ENCODE measurements at places on chromosomes 2 and 18.

DNA sequence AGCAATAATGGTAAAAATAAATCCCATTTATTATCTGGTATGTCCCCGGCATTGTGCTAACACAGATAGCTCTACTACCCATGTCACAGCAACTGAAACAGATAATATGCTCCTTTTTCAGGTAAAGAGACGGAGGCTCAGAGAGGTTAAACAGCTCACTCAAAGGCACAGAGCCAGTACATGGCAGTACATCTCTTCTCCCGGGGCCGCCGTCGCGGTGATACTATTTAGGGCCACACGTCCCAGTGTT is 693 bp upstream of the PDK1 start:
- no peak for DNase-seq

DNA sequence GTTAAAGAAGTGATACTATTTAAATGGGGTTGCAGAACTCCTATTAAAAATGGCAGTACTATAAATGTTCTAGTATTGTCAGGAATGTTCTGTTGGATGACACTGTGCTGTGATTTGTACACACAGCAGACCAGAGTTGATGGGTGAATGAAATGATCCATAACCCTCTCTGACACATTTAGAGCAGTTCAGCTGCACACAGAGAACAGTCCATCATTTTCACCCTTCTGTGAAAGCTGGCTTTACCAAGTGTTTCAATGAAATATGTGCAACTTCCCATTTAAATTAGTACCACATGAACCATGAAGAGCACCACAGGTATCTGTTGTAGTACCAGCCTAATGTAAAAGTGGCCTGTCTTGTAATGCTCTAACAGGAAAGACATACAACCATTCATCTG is 981.4 kb downstream of the TMEM182 start:
- no peak for DNase-seq

GRCh38 chr2:96502891-96503636 is 2.1 kb downstream of the NEURL3 start:
- DNase-seq: no peak

- no peak for DNase-seq
Observed at GRCh38 chr2:85935746-85936208, 47.0 kb upstream of the ST3GAL5 start.

DNA sequence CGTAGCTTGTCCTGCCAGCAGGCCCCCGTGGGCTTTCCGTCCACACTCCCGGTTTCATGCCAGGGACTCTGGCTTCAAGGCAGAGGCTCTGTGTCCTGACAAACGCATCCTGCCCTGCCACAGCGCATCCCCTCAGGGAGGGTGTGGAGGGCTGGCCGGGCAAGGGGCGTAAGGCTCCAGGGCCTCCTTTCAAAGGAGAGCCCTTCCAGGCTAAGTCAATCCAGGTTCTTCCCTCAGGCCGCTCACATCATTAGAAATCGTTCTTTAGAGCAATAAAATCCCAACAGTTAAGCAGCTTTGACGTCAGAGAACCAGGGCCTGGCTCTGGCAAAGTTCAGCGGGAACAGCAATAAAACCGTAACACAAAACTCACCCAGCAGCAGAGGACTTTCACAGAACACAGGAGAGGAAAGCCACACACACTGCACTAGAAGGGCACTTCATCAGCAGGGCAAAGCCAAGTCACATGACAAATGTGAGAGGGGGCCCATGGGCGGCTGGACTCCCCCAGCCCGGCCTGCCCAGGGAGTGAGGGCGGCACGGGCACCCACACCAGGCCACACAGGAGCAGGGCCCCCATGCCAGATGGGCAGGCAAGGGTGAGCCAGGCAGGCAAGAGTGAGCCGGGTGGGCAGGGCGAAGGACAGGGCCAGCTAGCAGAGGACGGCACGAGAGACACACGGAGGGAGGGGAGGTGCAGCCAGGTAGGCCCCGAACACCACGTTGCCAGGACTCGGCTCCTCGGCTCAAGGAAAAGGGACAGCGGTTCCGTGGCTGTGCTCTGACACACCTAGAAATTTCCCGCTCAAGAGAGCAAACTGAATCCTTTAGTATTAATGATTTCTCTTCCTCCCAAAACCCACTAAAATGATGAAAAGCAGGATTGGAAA is 52.0 kb downstream of the HDAC4 start:
- no peak for DNase-seq

- no peak for DNase-seq
Observed at GRCh38 chr2:170846314-170846713, 29.6 kb downstream of the GAD1 start.

DNA sequence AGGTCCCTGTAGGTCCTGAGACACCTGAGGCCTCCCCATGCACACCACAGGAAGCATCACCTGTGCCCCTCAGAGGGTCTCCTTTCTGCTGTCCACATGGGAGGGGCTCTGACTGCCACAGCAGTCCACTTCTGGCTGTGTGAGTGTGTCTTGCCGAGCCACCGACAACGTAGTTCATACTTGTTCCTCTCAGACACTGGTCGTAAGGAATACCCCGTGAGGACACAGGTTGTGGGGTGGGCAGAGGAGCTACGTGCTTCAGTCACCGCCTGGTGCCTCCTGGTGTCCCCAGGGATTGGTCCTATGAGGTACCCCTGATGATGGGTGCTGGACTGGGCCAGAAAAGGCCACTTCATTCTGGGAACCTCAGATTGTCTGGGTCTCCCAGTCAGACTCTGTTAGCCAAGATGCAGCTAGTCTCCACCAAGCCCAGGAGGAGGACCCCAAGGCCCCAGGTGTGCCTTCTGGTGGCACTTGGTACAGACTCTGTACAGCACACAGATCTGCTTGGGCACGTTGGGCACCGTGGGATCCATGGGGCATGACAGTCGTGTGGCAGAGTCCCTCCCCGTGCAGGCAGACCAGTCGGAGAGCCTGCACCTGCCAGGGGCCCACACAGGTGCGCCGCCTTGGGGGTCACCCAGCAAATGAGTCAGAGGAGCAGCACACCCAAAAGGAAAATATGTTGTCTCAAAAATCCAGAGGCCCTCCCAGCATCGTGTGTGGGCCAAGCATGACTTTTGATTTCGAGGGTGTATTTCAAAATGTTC is 2.5 kb downstream of the ARHGEF4 start:
- DNase-seq: no peak

GRCh38 chr18:9771261-9771976 is 63.3 kb downstream of the RAB31 start:
- peak; percentile 8 for DNase-seq

DNA sequence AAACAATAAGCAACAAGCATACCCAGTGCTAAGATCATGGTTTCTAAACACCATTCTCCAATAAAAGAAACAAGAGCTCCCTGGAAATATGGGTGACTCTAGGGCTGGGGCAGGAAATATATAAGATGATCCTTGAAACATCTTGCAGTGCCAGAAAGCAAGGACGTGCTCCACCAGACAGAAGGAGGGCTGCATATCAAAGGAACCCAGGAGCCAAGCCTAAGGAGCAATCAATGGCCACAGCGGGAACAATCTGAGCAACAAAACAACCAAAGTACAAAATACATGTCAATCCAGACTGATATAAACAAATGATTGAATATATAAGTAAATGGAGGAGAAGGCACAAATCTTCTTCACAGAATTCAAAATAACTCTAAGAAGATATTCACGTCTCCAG is 10.1 kb downstream of the SPIRE1 start:
- DNase-seq: no peak

- DNase-seq: no peak
Observed at GRCh38 chr18:8326763-8327394, 282.4 kb upstream of the RAB12 start.

- no peak for DNase-seq
Observed at GRCh38 chr2:140747090-140747489, 1383.7 kb downstream of the LRP1B start.

GRCh38 chr2:205471776-205472175 is 210.5 kb upstream of the NRP2 start:
- no peak for DNase-seq

DNA sequence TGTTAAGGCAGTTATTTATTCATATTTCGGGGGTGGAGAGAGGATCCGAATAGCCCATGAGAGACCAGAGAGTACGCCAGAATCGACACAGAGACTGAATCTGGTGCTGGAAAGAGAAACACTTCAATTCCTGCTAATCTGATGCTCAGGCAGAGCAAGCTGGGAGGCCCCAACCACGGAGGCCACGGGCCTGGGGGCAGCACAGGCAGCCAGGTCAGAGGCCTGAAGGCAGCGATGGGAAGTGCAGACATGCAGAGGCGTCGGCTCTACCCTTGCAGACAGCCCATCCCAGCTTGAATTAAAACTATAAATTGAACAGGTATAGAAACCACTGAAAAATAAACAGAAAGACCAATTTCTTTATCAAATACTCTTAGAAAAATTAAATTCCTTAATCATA is 50.6 kb downstream of the PXDN start:
- no peak for DNase-seq

- DNase-seq: no peak
Observed at GRCh38 chr2:185757356-185757755, 18.8 kb downstream of the FSIP2 start.

DNA sequence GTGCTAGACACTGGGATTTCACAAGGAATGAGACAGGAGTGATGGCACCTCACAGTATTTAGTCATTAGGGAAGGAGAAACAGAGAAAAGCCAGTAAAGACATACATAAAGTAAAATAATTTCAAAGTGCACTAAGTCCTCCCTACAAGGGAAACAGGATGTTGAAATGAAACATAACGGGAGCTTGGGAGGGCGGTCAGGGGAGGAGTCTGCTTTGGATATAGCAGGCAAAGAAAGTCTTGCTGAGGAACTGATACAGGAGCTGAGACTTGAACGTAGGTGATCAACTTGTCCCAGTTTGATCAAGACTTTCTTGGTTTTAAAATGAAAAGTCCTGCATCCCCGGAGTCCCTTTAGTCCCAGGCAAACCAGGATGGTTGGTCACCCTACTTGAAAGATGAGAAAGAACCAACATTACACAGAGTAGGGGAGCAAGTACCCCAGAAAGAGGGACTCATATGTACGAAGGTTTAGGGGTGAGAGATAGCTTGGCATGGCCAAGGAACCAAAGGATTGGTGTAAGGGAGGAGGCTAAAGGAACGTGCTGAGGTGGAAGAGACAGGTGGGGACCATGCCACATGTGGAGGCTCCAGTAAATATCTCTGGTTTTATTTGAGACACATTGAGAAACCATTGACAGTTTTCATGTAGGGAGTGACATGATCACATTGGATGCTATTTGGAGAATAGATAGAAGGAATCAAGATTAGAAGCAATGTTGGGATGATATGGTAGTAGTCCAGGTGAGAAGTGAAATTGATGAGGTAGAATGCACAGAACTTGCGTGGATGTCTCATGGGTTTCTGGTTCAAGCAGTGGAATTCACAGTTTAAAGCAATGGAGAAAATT is 28.4 kb downstream of the FBXO48 start:
- DNase-seq: no peak

- no peak for DNase-seq
Observed at GRCh38 chr18:71374294-71375000, 1085.6 kb downstream of the SOCS6 start.

DNA sequence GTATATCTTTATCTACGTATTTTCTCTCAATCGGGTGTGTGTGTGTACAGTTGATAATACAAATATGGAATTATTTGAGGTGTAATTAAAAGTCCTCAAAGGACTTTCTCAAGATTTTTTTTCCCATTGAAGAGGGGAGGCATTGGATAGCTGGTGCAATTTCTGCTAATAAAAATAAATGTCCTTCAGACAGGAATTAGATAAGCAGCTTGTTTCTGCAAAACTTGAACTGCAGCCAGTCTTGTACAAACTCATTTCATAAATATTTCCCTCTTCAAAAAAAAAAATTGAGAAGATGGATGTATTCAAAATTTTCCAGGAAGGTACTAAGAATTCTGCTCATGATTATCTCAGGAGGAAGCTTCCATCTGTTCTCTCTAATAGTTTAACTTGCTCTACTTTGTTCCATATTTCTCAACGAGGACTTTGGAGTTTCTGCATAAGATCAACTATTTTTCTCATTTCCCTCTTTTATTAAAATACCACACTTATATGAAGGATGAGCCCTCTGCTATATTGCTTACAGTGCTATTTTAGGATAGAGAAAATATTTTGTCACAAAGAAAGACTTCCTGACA is 33.0 kb upstream of the GLS start:
- DNase-seq: no peak

DNA sequence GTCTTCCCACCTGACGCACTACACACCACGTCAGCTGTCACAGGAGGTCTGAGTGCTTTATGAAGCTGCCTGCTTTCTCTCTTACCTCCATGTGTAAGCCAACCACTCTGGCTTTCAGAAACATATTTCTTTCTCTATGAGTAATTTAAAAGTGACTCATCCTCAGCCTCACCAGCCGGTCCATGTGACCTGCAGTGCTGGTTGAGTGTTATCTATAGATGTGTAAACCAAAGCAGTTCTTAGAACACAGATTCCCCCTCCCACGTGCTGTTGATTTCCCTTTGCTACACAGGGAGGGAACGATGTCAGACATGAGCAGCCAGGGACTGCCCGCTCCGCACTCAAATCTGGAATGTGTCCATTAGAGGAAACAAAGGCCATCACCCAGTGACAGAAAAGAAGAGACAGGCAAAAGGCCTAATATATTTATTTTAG is 157.8 kb downstream of the BCL2 start:
- DNase-seq: peak; percentile 71

DNA sequence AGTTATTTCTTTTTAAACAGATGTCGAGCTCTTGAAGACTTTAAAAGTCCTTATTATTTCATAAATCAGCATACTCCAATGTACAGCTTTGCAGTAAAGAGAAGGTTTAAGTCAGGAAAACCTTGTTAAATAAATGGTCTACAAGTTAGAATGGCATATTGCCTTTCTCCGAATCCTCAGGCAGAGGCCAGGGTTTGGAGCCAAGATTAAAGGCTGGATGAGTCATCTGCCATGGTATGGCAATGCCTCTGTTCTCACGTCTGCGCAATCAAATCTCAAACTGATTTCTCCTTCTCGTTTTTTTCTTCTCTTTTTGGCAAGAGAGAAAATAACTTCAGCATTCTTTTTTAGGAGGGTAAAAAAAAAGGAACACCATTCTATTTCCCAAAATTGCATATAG is 5.6 kb upstream of the KCNJ3 start:
- no peak for DNase-seq

- DNase-seq: no peak
Observed at GRCh38 chr2:112031473-112032223, 23.4 kb upstream of the TMEM87B start.

GRCh38 chr2:218754201-218754600 is 27.7 kb upstream of the CYP27A1 start:
- no peak for DNase-seq

- DNase-seq: no peak
Observed at GRCh38 chr18:38923540-38923939, 1357.9 kb upstream of the CELF4 start.

DNA sequence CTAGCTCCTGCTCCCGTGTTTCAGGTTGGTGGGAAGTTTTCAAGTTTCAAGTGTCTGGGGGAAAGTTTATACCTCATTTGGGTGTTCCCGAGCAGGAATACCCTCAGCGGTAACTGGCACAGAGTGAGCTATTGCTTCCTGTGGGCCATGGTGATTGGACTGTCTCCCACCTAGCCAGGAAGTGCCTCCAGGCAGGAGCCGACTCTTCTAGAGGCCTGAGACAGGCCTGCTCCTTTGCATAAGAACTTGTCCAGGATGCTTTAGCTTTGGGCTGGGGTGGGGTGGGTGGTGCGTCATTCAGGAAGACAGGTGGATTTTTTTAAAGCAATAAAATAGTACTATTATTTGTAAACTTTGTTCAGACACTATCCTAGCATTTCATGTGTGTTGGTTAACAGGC is 23.5 kb upstream of the DNMT3A start:
- no peak for DNase-seq
